Cerebellum (tissue), 4 donors: ENCODE measurements at places on chromosomes 5 and 9. TPM values are rescaled to one million over a fixed set of nuclear protein-coding genes. Genes with fewer than 3 reads are reported as not detected.

DNA sequence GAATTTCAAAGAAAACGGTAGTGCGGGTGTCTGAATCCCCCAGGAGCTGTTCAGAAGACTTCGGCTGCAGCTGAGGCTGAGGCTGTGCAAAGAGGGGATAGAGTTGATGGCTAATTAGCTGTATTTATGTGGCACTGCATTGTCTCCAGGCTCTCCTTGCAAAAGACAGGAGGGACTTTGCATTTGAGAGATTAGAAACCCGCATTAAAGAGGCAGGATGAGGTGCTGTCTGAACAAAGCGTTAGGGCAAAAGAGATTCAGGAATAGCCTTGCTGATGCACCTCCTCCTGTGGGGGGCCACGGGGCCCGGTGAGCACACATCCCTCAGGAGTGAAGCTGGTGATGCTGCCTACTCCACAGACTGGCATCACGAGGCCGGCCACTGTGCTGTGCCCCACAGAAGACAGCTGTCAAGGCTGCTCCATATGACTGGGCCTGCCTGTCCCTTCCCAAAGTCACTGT, 343.6 kb upstream of the DAP start:
- no peak for DNase-seq

DNA sequence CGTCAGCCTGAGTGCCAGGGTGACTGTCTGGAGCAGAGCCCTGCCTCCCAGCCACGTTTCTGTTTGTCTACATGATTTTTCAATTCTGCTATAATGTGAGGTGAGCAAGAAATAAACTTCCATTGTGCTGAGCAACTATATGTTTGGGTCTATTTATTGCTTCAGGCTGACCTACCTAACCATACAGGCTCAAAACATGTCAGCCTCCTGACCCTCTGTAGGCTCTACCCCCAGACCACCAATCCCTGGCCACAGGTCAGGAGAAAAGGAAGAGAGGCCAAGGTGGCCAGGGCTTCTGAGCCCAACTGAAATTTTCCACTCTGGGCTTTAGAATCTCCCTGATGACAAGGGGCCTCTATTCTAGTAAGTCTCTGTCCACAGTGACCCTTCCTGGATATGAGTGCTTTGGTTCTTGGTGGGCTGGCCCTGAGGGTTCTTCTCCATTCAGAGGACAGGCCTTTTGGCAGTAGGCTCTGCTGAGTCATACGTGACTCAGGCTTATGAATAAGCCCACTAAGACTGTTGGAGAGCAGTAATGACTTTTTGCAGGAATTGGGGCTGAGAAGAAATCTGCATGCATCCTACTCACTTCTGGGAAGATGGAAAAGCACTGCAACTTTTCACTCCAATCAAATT, 117.2 kb upstream of the TBCA start:
- no peak for DNase-seq

FOXI1 gene
- total RNA-seq: not detected

TLX3 gene
- total RNA-seq: 5.2 TPM

TPRN gene
- 7.3 TPM for total RNA-seq

LCN15 gene
- total RNA-seq: not detected

HINT2 gene
- total RNA-seq: 7.5 TPM

DNA sequence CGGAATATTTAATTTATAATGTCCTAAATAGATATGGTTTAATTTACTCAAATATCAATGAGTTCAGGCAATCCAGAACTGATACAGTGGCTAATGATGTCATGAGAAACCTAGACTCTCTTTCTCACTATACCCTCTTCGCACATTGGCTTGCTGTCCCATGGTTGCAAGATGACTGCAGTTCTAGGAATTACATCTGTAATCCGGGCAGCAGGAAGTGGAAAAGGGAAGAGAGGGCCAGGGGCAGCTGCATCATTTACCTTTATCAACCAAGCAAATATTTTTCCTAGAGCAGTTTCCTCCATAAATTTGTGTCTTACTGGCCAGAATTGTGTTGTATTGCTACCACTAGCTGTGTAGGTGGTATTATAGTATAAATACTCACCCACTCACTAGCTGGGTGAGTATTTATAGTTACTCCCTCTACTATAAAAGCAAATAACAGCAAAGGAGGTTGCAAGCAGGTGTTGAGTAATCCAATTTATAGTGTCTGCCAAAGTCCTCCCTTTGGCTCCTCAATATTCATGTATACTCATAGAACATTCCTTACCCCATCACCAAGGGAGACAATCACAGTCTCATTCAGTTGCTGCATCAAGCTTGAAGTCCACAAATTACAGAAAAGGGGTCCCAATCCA, 168.8 kb downstream of the DROSHA start:
- DNase-seq: no peak

- DNase-seq: no peak
These were observed 27.1 kb upstream of the GOLPH3 start for GRCh38 chr5:32201122-32201753.

DNA sequence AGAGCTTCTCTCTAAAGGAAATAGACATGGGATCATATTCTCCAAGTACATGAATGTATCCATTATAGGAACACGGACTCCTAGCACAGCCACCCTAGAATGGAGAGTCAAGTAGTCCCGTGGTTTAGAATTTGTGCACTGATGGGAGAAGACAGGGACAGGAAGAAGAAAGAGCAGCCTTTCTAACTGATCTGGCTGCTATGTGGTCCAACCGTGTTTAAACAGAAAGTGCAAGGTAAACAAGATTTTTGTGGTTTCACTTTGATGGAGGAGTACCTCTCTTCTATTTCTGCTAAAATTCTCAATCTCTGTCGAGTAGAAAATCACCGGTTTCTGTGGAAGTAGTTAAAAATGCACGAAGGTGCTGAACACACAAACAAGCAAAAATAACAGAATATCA, 171.3 kb downstream of the ST8SIA4 start:
- DNase-seq: no peak

DNA sequence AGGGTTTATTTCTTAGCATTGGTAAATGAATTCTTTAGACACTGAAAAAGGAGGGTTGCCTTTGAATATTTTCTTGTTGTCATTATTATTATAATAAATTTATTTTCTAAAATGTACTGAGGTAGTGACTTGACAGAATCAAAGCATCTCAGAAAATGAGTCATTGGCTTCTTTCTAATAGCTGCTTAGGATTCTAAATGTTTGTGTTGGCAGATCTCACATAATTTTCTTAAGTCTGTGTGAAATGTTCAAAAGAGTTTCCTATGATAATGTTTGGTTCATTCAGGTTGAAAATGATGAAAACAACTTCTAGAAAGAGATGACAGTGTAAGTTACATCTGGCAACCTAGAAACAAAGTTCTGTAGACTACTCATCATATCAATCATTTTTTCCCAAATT, 69.7 kb downstream of the SH3GL2 start:
- no peak for DNase-seq

GRCh38 chr9:77819657-77820056, 171.5 kb upstream of the GNA14 start:
- no peak for DNase-seq

DNA sequence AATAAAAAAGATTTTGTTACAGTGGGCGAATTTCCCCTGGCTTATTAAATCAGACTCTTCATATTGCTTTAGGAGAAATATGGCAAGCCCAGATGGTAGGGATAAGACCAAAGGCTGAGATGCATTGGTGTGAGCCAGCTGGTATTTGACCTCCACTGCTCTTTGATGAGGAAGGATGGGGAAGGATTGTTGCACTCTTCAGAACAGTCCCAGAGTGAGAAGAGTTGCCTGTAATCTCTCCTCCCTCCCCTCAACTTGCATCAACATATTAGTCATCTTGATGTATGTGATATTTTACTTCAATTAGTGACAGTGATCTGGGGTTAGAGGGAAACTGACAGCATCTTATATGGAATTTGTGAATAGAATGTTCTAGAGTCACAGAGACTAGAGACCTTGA, 136.6 kb downstream of the ADAMTS12 start:
- DNase-seq: no peak

DNA sequence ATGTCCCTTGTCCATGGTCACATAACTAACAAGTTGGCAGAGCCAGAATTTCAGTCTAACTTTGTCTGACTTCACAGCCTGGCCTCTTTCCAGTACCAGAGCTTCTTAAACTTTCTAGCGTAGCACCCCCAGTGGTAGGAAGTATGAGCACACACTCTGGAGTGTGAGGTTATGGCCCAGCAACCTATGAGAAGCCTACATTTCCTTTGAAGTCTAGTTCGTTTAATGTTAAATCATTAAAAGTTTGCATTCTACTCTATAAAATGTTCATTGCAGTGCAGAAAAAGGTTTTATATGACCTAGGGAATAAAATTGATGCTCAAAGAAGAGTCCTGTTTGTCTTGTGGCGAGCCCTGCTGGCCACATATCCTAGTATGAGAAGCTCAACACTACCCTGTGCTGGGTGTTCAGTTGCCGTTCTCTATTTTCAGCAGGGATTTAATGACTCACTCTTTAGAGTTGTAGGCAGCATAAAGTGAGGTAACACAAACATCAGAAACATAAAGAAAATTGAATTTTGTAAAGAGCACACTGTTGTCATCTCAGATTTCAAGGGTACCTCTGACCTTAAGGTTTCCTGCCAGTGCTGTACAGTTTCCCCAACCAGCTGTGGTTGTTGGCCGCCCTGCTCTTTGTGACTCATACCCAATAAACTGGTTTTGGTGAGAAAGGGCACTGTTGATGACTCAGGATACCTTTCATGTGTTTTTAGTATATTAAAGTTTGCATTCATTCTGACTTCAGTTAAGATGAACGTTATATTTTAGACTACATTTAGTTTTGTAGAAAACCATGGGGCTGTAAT, 14.3 kb downstream of the MCCC2 start:
- no peak for DNase-seq

DNA sequence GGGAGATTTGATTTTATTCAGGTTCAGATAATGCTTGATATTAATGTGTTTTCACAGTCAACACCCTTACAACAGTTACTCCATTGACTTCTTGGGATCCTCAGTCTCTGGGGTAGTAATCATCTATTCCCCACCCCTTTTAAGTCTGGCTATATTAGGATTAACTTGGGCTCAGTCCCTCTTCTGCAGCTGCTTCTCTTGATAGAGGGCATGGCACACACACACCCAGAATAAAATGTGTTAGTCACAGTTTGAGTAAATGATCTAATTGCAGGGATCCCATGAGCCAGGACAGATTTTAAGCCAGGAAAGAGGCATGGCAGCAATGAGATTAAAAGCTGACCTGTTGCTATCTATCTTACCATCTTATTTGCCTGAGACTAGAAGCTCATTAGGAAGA, 53.7 kb upstream of the VLDLR start:
- DNase-seq: no peak

SLC6A7 gene
- total RNA-seq: 5.9 TPM

- no peak for DNase-seq
These were observed 994.0 kb upstream of the SEMA6A start for GRCh38 chr5:117568622-117569021.

DNA sequence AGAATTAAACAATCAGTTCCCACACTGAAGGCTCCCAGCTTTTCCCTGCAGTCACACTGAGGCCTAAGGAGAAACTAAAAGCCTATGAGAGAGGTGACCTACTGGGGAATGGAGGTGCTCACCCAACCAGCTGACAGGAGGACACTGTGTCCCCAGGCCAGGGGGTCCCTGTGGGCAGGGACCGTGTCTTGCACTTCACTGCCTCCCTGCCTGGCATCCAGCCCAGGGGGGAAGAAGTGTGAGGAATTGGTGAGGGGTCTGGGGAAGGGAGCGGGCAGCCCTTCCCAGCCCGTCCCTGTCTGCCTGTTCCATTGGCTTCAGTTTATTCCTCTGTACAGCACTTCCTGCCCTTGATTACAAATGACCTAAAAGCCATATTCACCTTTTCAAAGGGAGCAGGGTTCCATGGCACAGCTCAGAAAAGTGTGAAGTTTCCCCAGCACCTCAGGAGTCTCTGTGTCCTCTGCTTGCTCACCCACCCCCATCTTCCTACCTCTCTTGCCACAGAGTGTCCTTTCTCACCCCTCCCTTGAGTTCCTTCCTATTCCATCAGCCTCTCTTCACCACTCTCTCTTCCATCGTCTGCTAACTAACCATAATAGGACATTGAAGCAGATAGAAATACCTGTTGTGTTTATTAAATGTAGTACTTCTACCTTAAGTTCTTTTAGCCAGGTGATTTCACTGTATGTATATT, 12.9 kb downstream of the OTULINL start:
- no peak for DNase-seq

GRCh38 chr5:61299261-61299681, 32.8 kb upstream of the ZSWIM6 start:
- DNase-seq: no peak

PCDHAC2 gene
- 34.8 TPM for total RNA-seq

GFI1B gene
- total RNA-seq: 0.09 TPM

GRCh38 chr5:6543830-6544560, 88.8 kb downstream of the NSUN2 start:
- DNase-seq: no peak

LCN1 gene
- total RNA-seq: not detected

GRCh38 chr9:37624073-37624472, 26.7 kb upstream of the FRMPD1 start:
- DNase-seq: no peak

HAVCR1 gene
- 0.36 TPM for total RNA-seq

GRCh38 chr5:154568589-154568988, 90.6 kb upstream of the HAND1 start:
- DNase-seq: no peak

DNA sequence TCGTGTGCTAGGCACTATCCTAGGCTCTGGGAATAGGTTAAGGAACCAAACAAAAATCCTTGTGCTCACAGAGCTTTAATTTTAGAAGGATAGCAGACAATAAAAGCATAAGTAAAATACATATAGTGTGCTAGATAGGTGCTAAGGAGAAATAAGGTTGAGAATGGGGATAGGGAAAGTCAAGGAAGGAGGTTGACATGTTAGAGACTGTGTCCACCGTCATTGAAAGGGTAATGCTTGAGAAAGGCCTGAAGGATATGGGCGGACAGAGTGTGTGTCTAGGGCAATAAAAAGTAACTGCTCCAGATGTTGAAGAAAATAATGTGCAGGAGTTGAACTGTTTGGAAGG, 482 bp upstream of the TDRD7 start:
- DNase-seq: peak; percentile 9

- no peak for DNase-seq
These were observed 188.2 kb downstream of the DMRT2 start for GRCh38 chr9:1238407-1238806.

DNA sequence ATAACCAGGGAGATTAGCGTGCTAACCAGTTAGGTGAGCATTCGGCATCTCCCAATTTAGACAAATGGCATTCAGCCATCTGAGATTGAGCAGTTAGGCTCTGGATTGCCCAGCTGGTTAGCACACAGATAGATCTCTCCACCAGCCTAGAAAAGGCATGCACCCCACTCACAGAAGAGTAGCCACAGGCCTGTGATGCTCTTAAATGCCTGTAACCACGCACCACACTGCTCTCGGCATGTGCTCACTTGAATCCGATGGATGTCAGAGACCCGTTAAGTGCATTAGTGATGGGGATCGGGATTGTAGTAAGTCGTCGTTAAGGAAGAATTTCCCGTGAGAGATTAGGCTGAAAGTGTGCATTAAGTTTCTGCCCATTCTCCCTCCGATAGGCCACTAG, 23.0 kb downstream of the MARCHF6 start:
- no peak for DNase-seq
